Common myeloid progenitor, CD34-positive (primary cell): ENCODE measurements at places on chromosomes 11 and 22.

DNA sequence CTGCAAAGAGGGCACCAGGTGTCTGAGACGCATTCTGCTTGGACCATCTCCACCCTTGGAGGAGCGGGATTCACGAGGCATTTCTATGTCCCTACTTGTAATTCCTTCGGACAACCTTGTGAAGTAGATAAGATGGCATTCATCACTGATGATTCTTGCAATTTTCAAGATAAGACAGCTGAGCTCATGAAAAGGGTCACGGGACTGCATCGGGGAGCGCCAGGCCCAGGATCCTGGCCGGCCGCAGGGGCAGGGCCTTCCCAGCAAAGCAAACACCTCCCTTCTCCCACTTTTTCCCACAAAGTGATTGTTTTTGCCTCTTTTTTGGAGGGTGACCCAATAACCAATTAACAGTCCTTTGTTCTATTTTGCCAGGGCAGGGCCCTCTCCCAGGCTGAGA, 8.4 kb downstream of the LIF start:
- DNase-seq: no peak

DNA sequence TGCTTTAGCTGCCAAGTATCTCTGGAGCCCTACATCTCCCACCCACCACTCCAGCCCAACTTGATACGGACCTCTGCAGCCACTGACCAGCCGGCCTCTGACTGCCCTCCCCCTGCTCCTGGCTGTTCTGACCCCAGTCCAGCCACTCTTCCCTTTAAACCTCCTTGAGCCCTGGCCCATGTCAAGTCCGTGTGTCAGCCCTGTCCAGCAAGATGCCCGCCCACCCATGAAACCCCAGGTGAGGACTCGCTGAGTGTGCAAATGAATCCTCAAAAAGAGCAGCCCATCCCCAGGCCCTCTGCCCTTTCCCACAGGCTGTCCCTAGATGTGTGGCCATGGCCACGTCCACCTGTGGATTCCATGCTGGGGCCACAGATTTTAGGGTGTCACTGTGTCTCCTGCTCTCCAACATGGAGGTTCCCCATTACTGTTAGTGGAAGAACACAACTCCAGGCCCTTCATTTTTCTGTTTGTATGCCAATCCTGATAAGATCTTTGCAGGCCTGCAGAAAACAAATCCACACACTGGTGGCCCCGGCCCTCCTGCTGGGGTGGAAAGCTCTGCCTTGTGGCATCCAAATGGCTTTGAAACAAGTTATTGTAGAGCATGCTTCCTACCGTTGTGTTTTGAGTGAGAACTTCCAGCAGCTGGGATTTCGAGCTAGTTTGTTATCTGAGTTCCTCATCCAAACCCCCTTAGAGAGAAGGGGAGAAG, 22.7 kb upstream of the ADORA2A start:
- DNase-seq: no peak

- no peak for DNase-seq
Measured at GRCh38 chr11:120906766-120907165, 117.1 kb upstream of the TBCEL start.

- DNase-seq: no peak
Measured at GRCh38 chr11:134759274-134759673, 347.2 kb upstream of the B3GAT1 start.

GRCh38 chr11:36508743-36509142, 1.3 kb downstream of the TRAF6 start:
- no peak for DNase-seq

DNA sequence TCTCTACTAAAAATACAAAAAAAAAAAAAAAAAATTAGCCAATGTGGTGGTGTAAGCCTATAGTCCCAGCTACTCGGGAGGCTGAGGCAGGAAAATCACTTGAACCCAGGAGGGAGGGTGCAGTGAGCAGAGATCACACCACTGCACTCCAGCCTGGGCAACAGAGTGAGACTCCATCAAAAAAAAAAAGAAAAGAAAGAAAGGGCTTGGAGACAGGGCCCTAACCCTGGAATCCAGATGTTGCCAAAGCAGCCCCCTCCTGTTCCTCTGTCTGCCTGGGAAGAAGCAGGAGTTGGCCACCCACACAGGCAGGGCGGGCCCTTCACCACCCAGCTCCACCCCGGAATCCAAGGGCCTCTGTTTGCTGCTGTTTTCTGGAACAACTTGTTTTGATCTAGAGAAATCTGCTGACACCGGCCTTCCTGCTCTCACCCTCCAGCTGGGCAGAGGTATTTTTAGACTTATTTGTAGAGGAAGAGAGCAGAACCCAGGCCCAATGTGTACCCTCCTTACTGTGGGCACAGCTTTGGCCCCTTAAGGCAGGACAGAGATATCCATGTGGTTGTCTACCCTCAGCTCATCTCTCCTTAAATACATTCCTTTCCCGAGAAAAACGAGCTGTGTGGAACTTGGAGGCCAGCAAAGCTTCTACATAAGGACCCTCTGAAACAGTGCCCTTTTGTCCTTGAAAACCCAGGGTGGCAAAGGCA, 2.7 kb upstream of the NEAT1 start:
- DNase-seq: peak; percentile 67

DNA sequence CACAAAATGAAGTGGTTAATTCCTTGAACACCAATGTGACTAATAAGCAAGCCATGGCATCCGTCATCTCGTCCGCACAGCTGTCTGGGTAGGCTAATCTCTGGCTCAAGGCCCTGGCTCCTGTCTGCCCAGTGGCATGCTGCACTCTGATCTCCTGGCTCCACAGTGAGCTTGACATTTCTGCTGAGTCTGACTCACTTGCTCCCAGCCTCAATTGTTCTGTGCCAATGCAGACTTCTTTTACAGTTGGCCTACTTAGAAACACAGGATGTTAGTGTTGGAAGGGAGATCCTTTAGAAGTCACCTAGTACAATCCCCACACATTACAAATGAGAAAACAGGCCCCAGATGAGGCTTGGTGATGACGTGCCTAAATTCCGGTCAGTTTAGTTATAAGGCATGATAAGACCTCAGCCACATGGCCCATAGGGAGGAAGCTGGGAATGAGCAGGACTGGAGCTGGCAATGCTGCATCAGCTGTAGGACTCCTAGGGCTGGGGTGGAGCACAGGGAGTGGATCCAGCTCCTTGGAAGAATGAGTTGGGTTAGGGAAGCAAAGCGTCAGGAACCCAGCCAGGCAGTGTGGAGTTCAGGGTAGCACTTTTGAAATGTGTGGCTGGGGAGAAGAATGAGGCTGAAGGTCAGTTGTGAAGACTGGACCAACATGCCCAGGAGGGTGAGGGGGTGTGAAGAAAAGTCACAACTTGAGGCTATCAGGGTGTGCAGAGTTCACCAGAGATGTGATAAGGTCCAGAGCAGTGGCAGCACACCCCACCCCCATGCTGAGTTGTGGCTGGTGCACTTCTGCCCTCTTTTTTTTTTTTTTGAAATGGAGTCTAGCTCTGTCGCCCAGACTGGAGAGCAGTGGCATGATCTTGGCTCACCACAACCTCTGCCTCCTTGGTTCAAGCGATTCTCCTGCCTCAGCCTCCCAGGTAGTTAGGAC, 70.2 kb upstream of the EED start:
- no peak for DNase-seq

GRCh38 chr11:67102664-67103063, 16.4 kb upstream of the KDM2A start:
- no peak for DNase-seq

DNA sequence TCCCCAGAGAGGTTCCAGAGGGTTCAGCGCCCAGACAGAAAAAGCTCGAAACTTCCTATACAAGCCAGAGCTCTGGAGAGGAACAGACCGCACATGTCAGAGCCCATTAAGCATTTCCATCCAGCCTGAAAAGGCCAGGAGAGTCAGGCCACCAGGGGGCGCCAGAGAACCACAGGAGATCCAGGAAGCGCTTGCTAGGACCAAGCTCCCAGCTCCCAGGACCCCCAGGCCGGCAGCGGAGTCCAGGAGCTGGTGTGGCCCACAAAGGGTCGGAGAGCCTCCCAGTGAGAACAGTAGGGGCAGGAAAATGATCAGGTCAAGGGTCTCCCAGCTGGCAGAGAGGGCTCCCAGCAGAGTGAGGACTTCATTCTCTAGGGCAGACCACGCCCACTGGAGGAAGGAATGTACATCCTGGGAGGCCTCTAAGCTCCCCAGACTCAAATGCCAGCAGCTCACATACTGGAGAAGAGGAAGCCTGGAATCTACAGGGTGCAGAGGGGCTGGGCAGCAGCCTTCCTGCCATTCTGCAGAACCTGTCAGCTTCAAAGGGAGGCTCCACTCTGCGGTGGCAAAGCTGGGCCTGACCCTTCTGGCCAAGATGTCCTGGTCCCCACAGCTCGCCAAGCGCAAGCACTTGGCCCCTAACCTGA, 2.1 kb upstream of the MEI1 start:
- DNase-seq: peak; percentile 87

DNA sequence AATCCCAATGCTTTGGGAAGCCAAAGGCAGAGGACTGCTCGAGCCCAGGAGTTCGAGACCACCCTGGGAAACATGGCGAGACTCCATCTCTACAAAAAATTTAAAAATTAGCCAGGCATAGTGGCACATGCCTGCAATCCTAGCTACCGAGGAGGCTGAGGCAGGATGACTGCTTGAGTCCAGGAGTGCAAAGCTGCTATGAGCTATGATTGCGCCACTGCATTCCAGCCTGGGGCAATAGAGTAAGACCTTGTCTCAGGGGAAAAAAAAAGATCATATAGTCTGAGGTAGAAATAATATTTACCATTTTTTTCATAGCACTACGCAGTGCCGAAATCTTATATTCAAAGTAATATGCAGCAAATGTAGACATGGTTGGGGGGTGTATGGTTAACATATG, 47.8 kb downstream of the MRTFA start:
- no peak for DNase-seq

DNA sequence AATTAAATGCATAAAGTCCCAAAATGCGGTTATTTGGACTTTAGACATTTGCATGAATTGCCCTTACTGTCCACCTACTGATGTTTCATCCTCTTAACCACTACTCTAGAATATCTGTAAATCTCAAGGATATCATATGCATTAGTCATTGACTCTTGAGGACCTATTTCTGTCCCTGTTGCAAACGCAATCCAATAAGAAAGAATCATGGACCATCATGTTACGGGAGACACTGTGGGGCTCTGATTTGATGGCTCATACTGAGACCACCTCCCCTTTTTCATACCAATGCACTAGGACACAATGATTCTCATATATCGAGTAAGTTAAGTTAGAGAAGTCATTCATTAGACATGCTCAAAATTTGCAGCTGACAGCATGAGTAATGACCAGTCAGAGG, 14.4 kb downstream of the POU2AF2 start:
- no peak for DNase-seq
